ENCODE measurements at places on chromosomes 3 and 15.

DNA sequence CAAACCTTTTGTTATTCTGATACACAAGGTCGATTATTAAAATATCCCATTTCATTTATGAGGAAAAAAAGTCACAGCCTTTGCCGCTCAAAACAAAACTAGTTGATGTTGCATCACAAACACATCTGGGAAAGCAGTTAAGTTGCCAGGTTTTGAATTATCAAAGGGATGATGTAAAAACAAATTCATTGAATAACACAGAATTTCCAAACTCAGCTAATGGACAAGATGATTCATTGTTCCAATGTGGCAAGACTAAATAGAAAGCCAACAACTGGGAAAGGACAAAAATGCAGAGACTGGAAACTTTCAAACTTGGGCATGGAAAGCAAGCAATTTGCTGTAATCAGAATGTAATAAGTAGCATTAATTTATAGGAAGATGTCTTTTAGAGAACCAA, 610.0 kb upstream of the ZNF385D start:
- no peak for DNase-seq

DNA sequence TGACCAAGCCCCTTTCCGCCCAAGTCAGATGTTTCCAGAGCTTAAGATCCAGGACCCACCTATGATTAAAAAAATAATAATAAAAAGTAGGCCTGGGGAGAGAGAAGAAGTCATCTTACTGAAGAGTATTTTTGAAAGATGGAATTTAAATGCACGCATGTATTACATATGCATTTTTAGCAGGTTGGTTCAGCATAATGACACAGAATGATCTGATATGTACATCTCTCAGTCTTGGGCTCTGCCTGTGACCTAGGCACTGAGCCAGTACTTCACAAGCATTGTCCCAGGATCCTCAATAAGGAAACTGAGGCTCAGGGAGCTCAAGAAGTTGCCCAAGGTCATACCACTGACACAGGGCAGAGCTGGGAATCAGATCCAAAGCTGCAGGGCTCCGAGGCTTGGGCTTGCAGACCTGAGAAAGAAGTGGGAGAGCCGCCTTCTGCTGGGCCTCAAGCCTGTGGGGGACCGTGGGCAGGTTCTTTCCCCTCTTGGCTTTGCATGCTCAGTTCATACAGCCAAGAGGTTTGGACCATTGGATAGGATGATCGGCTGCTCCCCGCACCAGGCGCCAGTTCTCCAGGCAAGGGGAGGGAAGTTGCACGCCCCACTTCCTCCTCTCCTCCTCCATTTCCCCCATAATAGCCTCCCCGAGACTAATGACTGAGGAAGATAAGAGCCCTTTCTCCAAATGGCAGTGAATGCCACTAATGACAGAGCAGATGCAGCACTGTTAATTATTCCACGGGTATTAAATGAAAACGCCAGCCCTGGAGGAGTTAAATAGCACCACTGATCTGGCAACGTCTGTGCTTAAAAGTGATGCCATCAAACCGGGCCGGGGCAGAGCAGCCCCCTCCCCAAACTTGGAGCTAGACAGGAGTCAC, 6.9 kb downstream of the SLC6A1 start:
- DNase-seq = no peak

- DNase-seq = no peak
Observed at GRCh38 chr3:53224026-53224425, 31.8 kb downstream of the TKT start.

- DNase-seq = no peak
Observed at GRCh38 chr3:124362455-124362854, 367.8 kb upstream of the UMPS start.

GRCh38 chr15:52790169-52790708, at the start of gene ONECUT1:
Gene ONECUT1 (minus strand): TSS chr15:52790336. CDS start chr15:52789884, 452 bp downstream.
- DNase-seq = no peak

DNA sequence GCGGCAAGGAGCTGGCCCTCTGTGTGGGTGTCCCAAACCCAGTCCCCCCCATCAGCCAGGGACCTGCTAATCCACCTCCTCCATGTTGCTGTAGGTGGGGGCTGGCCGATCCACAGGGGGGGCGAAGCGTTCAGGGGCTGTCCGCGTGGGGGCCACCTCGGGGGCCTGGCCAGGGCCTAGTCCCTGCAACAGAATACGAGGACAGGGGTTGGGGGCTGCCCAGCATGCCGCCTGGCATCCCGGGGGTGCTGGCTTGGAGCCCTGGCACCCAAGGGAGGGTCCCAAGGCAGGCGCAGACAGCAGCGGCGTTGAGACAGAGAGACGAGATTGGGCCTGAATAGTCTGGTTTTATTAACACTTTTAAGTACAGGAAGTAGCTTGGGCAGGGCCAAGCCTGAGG, 3.8 kb upstream of the QARS1 start:
- no peak for DNase-seq

GRCh38 chr3:141811348-141811747, 48.1 kb downstream of the GRK7 start:
- DNase-seq = no peak

- no peak for DNase-seq
Observed at GRCh38 chr15:88804257-88804656, 1.0 kb downstream of the ACAN start.

GRCh38 chr3:49104052-49104426, 518 bp downstream of the QARS1 start:
- no peak for DNase-seq

DNA sequence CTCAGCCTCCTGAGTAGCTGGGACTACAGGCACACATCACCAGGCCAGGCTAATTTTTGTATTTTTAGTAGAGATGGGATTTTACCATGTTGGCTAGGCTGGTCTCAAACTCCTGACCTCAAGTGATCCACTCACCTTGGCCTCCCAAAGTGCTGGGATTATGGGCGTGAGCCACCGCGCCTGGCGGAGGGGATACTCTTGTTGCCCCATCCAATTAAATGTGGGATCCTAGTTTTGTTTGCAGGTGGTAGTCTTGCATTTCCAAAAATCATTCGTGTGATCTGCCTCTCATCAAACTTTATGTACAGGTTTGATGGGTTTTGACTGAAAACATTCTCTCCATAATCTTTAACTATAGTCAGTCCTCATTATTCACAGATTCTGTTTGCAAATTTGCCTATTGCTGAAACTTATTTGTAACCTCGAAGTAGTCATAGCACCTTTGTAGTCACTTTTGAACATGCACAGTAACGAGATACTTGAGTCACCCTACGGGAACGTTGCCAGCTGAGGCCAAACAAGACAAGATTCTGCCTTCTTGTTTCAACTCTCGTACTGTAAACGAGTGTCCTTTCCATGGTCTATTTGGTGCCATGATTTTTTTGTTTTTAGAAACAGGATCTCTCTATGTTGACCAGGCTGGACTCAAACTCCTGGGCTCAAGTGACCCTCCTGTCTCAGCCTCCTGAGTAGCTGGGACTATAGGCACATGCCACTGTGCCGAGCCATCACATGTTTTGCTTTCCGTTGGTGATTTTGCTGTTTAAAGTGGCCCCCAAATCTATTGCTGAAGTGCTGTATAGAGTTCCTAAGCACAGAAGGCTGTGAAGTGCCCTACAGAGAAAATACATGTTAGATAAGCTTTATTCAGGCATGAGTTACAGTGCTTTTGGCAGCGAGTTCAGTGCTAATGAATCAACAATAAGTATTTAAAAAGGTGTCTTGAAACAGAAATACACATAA, 8.1 kb upstream of the MAPK6 start:
- DNase-seq = no peak

DNA sequence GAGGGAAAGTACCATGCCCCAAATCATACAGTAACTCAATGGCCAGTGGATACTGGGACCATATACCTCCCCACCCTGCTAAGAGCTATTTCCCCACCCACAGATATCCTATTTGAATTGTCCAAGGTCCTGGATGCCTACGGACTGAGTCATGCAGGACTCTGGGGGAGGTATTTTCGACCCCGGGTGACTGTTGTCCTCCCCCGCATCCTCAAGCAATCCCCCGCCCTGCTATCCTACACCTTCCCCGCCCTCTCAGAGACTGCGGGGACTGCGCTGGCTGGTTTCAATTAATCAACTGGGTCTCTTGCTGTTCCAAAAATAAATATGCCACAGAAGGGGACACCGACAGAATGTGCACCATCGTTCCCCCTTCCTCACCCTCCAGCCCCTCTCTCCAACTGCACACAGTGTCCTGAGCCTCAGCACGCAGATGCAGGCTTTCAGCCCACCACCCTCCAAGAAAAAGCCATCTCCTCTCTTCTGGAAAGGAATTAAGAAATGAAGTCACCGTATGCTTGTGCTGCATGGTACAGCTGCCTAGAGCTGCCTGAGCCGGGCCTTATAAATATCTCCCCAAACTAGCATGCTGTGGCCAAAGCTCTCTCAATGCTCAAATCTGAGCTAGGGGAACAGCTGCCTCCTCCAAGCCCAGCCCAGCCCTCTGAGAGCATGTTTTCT, 8.1 kb downstream of the CAV3 start:
- DNase-seq = no peak

- no peak for DNase-seq
Observed at GRCh38 chr3:19148768-19149091, 420 bp downstream of the KCNH8 start.

GRCh38 chr15:32099956-32100684, 69.8 kb downstream of the CHRNA7 start:
- DNase-seq = no peak

- DNase-seq = no peak
Observed at GRCh38 chr3:124229420-124229819, 237.5 kb upstream of the ROPN1 start.

DNA sequence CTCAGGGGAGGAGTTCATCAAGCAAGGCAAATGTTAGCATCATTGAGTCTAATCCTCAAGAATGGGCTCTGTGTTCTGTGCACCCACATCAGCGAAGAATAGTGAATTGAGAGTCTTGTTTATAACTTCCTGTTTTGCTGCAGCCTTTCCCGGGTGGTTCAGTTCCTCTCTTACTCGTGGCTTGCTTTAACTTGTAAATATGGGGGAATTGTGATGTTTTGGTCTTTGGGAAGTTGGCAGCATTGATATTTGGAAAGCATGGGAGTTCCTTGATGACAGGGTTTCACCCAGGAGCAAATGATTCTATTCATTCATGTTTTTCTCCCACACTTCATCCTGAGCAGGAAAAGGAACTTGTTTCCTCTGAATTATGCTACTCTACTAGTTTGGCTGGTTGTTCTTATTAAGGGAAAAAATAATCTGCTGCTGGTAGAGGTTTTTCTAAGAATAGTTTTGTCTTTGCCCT, 40.4 kb downstream of the GPD1L start:
- DNase-seq = no peak

GRCh38 chr3:120302361-120302760, 17.3 kb upstream of the GPR156 start:
- no peak for DNase-seq

- DNase-seq = no peak
Observed at GRCh38 chr3:62332835-62333244, 40.5 kb downstream of the FEZF2 start.

DNA sequence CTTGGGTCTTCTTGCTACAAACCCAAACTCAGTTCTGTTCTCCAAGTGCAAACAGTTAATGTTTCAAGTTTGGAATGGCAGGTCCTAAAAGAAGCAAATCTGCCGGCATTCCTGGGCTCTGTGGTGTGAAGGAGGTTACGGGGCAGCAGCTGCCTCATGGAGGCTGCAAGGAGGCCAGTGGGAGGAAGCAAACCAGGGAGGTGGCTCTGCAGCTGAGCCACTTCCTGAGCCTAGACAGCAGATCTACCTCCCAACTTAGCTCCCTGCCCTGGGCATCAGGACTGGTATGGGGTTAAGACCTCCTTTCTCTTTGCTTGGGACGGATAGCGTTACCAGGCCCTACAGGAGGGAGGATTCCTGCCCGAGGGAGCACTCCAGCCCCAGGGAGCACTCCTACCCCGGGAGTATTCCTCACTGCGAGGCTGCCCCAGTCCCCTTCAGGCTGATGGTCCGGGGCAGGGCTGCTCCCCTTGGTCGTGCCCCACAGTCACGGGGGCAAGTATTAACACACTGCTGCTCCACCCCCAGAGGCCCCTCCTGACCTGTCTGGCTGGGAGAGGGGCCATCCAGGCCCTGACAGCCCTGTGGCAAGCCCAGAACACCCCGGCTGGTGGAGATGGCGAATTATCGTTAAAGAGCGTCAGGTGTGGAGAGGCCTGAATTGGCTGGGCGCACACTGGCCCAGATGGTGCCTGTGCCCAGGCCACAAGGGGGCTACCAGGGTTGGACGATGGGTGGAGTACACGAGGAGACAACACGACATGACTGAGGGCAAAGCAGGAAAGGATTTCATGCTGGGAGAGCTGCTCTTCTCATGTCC, 129.9 kb downstream of the ATP10A start:
- DNase-seq = no peak

- DNase-seq = no peak
Observed at GRCh38 chr3:136957751-136958288, at the start of gene IL20RB. Gene IL20RB (plus strand): TSS chr3:136957983. CDS start chr3:136958114, 131 bp downstream.

- no peak for DNase-seq
Observed at GRCh38 chr3:127422663-127423375, 135.0 kb upstream of the PRR20G start.

DNA sequence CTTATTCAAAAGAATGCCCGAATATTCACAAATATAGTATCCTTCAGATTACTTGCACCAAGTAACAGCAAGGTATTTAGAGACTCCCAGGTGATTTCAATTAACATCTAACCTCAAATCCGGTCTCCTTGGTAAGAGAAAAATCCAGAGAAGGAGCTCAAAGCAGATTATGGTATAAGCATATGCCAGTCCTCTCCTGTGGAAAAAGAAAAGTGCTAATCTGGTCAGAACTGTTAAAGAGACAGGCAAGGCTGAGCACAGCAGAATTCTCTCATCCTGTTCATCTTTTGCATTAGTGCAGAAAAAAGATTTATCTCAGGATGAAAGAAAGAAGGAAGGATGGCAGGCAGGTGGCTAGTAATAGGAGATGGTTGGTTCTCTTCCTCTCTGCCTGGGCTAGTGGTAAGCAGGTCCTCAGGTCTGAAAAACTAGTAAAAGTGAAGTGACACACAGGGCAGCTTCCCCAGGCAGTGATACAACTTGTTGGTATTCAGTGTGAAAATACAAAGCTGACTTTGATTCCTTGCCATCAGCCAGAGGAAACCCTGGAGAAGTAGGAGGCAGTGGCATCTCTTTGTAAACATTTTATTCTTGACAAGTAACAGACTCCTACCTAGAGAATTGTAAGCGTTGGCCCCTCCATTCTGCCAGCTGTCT, 14.2 kb downstream of the ATXN7 start:
- DNase-seq = no peak

GRCh38 chr3:3862534-3862933, 63.3 kb downstream of the LRRN1 start:
- no peak for DNase-seq

GRCh38 chr3:194075802-194076460, 60.0 kb upstream of the HES1 start:
- no peak for DNase-seq

GRCh38 chr3:25899352-25900101, 109.6 kb downstream of the OXSM start:
- no peak for DNase-seq

- DNase-seq = no peak
Observed at GRCh38 chr3:169842960-169843359, 26.8 kb downstream of the LRRC31 start.

All from cortex of kidney (tissue), 1 donor.